Cardiac muscle cell (in vitro differentiated cells and primary cell): ENCODE measurements at places on chromosomes 2 and 18. TPM values are rescaled to one million over a fixed set of nuclear protein-coding genes. Genes with fewer than 3 reads are reported as not detected.

Gene SERPINB7
- not detected in 2 replicates for total RNA-seq

Gene SLC5A7
- total RNA-seq: 0.04 and 0.06 TPM in 2 replicates

Gene IL1F10
- not detected in 2 replicates for total RNA-seq

Gene GBX2
- total RNA-seq: 0.89 TPM in 1 of 2 replicates, not detected in the other

Gene RNF152
- total RNA-seq: 3.9 and 9.4 TPM in 2 replicates

Gene IL36A
- not detected in 2 replicates for total RNA-seq

Gene DSEL
- total RNA-seq: 0.99 and 1.2 TPM in 2 replicates

Gene KIDINS220
- total RNA-seq: 69.8 and 127 TPM in 2 replicates

Gene SLC30A3
- 75.1 and 84.7 TPM in 2 replicates for total RNA-seq

Gene LRP1B
- total RNA-seq: 2.4 and 2.5 TPM in 2 replicates

Gene MC2R
- not detected in 2 replicates for total RNA-seq

Gene PPIG
- total RNA-seq: 17.5 and 24.7 TPM in 2 replicates

Gene TEX261
- 13.9 and 19.8 TPM in 2 replicates for total RNA-seq

Gene ABCG5
- total RNA-seq: 0.18 TPM in 1 of 2 replicates, not detected in the other

Gene REG1A
- not detected in 2 replicates for total RNA-seq

Gene NT5C1B
- total RNA-seq: not detected in 2 replicates
